Activated T-helper 1 cell treated with anti-CD3 and anti-CD28 coated beads, Interleukin-2, amount 50 U/mL, for 16 hours (primary cell): ENCODE measurements at places on chromosomes 13 and 19.
A peak's percentile ranks its signal among the peaks of the same experiment; 100 is the strongest.

- no peak for DNase-seq
These were observed 3.4 kb downstream of the CADM4 start for GRCh38 chr19:43636121-43636683.

DNA sequence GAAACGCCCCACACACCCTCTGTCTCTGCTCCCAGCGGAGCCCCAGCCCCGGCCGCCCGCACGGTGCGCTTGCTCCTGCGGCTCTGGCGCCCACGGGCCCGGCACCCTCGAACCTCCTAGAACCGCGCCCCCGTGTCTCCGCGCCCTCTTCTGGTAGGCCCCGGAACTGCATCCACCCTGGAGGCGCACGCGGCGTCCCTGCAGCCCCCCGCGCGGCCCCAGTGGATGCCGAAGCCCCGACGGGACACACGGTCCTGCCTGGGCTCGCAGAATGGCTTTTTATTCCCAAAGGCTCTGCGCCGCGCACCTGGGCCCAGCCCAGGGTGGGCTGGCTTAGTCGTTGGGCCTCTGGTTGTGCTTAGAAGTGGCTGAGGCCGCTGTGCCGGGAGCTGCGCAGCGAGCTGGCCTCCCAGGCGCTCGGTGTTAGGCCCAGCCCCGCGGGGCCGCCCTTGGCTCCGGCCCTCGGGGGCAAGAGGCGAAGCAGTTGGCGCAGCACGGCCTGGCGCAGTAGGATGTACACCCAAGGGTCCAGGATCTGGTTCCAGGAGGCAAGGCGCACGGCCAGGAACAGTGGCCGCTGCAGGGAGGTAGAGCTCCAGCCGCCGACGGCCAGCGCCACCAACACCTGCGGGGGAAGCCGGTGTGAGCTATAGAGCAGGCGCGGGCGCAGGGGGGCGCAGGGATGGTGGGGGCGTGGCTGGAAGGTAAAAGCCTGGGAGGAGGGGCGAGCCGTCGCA is 2.8 kb downstream of the PTGER1 start:
- peak; percentile 77 for DNase-seq

- no peak for DNase-seq
These were observed 80.3 kb downstream of the RYR1 start for GRCh38 chr19:38513762-38514167.

GRCh38 chr19:40633207-40633606 is 32.0 kb downstream of the LTBP4 start:
- DNase-seq = no peak

- DNase-seq = no peak
These were observed 1.2 kb downstream of the SELENOW start for GRCh38 chr19:47779524-47780214.

- DNase-seq = no peak
These were observed 1.1 kb upstream of the SWSAP1 start for GRCh38 chr19:11373166-11373884.

DNA sequence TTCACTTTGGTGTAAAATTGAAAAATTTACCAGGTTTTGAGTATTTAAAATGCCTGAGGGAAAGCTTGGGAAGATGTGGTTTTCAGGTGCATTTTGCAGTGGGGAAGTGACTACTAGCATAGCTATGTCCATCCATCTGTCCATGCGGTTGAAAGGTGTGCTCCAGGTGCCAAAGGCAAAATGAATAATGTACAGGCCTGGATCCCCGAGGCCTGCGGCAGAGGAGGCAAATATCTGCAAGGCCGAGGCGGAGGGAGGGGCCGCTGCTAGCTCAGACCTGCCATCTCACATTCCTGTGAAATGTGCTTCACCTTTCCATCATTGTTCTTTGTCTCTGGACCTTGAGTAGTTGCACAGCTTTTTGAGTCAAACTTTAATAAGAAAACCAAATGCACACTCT is 65.5 kb downstream of the ERCC5 start:
- no peak for DNase-seq
